Purkinje cell (primary cell): ENCODE measurements at places on chromosomes 5 and 9. TPM values are rescaled to one million over a fixed set of nuclear protein-coding genes. Genes with fewer than 3 reads are reported as not detected.

Gene DIRAS2
- polyA plus RNA-seq = 39.4 and 76.1 TPM in 2 replicates

Gene CYSRT1
- polyA plus RNA-seq = 0.26 TPM in 1 of 2 replicates, not detected in the other

Gene CCNI2
- 141 and 152 TPM in 2 replicates for polyA plus RNA-seq

Gene DMRT1
- not detected in 2 replicates for polyA plus RNA-seq

Gene GHR
- 2.3 and 4.2 TPM in 2 replicates for polyA plus RNA-seq

Gene ZNF608
- 15.7 and 21.2 TPM in 2 replicates for polyA plus RNA-seq

Gene SEMA6A
- polyA plus RNA-seq = 2.7 and 3.3 TPM in 2 replicates

Gene SPINK1
- polyA plus RNA-seq = not detected in 2 replicates

Gene CFAP90
- polyA plus RNA-seq = 4.6 and 6.3 TPM in 2 replicates

Gene CHSY3
- 4.9 TPM in 1 of 2 replicates, not detected in the other for polyA plus RNA-seq

Gene DENND4C
- 6.3 and 10.8 TPM in 2 replicates for polyA plus RNA-seq

Gene DNLZ
- polyA plus RNA-seq = 0.62 and 1.5 TPM in 2 replicates

Gene OR1N1
- not detected in 2 replicates for polyA plus RNA-seq

Gene SYNPO
- polyA plus RNA-seq = 0.25 and 4.6 TPM in 2 replicates

Gene PLPPR1
- 1.2 and 4.3 TPM in 2 replicates for polyA plus RNA-seq

Gene SPATA31D4
- polyA plus RNA-seq = not detected in 2 replicates

Gene ENTREP1
- polyA plus RNA-seq = 3.5 and 6.7 TPM in 2 replicates

Gene TAS2R1
- polyA plus RNA-seq = not detected in 2 replicates

Gene IFNA2
- 0.22 TPM in 1 of 2 replicates, not detected in the other for polyA plus RNA-seq

Gene DND1
- not detected in 2 replicates for polyA plus RNA-seq

Gene PPIC
- 17.1 and 19.9 TPM in 2 replicates for polyA plus RNA-seq

Gene PRSS3
- polyA plus RNA-seq = 4.4 and 26.2 TPM in 2 replicates

Gene GKAP1
- 6.0 and 12.4 TPM in 2 replicates for polyA plus RNA-seq

Gene ENTPD2
- not detected in 2 replicates for polyA plus RNA-seq

Gene CENPH
- 0.24 and 2.6 TPM in 2 replicates for polyA plus RNA-seq

Gene GFPT2
- polyA plus RNA-seq = 3.3 and 7.6 TPM in 2 replicates

Gene GRM6
- 0.05 TPM in 1 of 2 replicates, not detected in the other for polyA plus RNA-seq

Gene MYORG
- 1.4 and 1.7 TPM in 2 replicates for polyA plus RNA-seq

Gene KIF24
- 0.07 and 0.23 TPM in 2 replicates for polyA plus RNA-seq

Gene PCDHGA4
- polyA plus RNA-seq = 0.27 TPM in 1 of 2 replicates, not detected in the other

Gene ADAMTS12
- polyA plus RNA-seq = not detected in 2 replicates

Gene JAKMIP2
- 49.0 and 63.1 TPM in 2 replicates for polyA plus RNA-seq

Gene FOXE1
- polyA plus RNA-seq = not detected in 2 replicates

Gene DDX4
- polyA plus RNA-seq = not detected in 2 replicates
